CD4-positive, alpha-beta T cell treated with Interleukin-21 for 1 hour (primary cell): ENCODE measurements at places on chromosomes 3 and 15.

- no peak for DNase-seq
Measured at GRCh38 chr3:159482241-159482993, 506.2 kb upstream of the IL12A start.

DNA sequence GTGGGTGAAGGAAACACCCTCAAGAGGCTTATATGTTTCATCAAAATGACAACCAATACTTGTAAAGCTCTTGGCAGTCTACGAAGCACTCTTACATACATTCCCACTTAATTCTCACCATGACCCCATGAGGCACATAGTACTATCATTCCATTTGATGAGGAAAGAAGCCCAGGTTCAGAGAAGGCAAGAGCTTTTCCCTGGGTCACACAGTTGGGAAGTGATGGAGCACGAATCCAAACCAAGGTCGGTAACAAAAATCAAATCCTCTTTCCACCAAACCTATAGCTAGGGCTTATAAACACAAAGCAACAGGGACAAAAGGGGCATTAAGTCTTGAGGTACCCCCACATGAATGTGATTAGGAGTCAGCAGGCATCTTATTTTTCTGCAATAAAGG, 187.1 kb downstream of the UACA start:
- no peak for DNase-seq

DNA sequence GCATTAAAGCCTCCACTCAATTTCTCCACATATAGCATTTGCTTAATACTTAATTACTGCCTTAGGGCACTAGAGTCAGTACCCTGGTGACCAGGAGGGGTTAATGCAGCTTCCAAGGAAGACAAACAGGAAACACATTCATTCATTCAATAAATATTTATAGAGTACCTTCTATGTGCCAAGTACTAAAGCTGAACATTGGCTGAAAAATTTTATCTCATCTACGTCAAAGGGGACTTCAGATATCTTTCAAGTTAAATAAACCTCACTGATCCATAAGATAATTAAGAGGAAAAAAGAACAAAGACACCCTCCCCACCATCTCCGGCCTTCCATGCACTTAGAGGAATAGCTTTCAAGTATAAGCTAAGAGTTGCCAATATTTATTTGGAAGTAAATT, 156.9 kb upstream of the PRICKLE2 start:
- no peak for DNase-seq

DNA sequence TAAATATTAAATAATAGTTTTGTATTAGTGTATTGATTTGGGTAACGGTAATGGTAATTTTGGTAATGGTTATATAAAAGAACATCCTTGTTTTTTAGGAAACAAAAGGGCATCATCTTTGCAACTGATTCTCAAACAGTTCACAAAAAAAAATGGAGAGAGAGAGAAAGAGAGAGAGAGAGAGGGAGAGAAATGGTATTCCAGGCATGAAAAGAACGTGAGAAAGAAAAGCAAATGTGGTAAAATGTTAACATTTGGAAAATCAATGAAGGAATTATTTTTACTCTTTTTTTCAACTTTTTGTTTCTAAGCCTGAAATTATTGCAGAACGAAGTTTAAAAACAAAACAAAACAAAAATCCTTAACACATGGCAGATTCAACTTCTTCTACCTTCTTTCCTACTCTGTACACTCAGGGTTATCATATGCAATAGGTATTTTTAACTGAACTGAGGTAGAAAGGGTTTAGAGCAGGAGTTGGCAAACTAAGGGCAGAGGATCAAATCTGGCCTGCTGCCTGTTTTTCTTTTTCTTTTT, 2.2 kb upstream of the GLB1 start:
- DNase-seq, result no peak
